ENCODE measurements at places on chromosomes 11 and 22.

DNA sequence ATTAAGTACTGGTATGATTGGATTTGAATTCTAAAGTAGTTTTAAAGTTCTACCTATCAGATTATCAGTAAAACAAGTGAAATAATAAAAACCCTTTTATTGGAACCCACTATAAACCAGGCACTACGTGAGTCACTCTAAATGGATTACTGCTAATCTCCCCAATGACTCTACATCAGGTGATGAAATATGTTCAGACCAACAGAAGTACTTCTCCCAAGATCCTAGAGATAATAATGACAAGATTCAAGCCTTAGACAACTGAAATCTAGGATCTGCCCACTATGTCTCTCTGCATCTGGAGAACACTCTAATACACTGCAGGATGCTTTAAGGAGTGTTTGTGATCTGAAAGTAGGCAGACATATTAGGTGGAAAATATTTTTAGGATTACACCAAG, 652.1 kb upstream of the CHORDC1 start:
- DNase-seq: no peak

- DNase-seq: peak; percentile 42
Measured at GRCh38 chr11:48055292-48056132, 75.2 kb downstream of the PTPRJ start.

GRCh38 chr11:67136156-67136555, 17.1 kb downstream of the KDM2A start:
- no peak for DNase-seq

DNA sequence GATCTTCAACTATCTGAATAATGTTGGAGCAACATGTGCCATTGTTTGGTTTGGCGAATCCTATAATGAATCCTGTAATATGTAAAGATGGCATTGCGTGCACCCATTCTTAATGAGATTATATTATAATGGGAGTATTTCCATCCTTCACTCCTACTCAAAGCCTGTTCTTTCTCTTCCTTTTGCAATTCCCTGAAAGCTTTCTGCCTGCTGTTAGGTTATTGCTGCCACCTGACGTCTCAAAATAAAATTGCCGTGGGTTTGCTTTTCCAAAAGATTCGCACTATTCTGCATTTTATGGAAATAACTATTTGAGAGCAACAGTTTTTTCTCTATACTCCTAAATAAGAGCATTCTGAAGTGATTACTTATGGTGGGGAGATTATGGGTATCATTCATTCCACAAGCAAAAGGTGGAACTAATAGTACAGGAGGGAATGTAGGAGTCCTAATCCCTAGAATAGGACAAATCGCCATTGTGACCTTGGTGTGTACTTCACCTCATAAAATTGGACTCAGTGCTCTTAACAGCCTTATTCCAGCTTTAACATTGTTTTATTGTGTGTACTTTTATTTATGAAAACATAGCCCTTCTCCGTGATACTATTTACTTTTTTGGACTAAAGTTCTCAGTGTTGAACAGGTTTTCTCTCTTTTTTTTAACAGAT, 69.6 kb upstream of the ALKBH3 start:
- no peak for DNase-seq

DNA sequence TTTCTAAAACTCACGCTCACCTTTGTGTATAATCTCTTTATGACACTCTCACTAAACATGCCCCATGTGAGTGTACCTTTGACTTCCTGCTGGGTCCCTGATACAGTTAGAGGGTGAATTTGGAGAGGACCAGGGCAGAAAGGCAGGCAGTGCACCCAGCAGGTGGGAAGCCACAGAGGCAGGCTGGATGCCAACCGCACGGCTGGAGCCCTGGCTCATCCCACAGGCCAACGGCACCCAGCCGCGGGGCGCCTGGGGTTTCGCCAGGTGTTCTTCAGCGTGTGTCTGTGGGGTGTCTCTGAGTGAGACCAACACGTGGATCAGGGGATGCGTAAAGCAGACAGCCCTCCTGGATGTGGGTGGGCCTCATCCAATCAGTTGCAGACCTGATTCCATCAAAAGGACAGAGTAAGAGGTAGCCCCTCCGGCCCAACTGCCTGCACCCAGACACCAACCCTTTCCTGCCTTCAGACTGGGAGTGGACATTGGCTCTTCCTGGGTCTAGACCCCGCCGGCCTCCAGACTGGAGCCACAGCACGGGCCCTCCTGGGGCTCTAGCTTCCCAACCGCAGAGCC, 51.6 kb downstream of the DHCR7 start:
- no peak for DNase-seq

DNA sequence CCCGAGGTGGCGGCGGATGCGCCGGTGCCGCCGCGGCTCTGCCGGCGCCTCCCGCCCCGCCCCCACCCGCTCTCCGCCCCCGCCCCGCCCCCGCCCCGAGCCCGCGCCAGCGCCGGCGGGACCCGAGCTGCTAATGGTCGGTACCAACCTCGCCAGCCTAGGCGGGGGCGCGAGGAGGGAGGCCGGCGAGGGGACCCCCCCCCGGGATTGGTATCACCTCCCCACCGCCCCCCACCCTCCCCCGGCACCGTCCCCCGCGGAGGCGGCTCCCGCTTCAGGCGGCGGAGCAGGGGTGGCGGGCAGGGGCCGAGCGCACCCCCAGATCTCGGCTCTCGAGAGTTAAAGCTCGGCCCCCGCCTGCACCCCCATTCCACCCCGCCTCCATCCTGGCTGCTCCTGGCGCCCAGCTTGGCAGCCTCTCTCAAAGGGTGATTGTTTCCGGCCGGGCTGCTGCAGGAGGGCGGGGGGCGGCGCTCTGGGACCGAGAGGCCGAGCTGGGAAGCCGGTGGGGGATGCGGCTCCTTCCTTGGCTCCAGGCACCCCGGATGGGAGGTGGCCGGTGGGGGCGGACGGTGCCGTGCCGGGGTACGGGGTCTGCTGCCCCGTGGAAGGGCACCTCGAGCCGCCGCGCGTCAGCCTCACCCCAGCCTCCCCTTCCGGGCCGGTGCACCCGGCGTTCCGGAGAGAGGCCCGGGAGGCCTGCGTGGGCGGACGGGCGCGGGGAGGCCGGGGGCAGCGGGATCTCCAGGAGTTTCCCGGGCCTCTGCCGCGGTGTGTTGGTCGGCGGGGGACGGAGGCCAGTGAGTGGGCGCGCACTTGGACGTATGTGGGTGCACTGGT, at the start of gene B3GAT1:
TSS of gene B3GAT1 (minus strand) at position 40 of the 840 bp plus-strand sequence. CDS start 24,583 bp downstream, outside the sequence.
- no peak for DNase-seq

GRCh38 chr11:65291613-65292012, 23.1 kb upstream of the CDC42EP2 start:
- DNase-seq: no peak

GRCh38 chr11:109864151-109864661, 229.0 kb upstream of the ZC3H12C start:
- DNase-seq: peak; percentile 16

GRCh38 chr22:30557243-30557642, 10.7 kb upstream of the SEC14L6 start:
- no peak for DNase-seq

GRCh38 chr11:68145120-68145866, 24.1 kb upstream of the CHKA start:
- DNase-seq: no peak

DNA sequence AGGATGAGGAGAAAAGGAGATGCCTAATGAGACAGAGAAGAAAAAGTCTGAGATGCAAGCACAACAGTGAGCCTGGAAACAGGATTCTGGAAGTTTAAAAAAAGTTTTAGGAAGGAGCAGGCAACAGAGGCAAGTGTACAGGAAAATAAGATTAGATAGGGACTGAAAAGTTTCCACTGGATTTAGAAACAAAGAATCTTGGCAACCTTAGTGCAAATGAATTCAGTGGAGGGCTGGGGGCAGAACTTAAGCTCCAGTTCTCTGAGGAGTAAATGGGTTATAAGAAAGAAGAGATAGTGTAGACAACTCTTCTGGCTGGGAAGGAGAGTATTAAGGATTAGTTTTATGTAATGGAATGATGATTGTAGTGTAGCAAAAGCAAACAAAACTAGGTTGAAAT, 628.8 kb upstream of the CCDC90B start:
- DNase-seq: no peak

GRCh38 chr11:105000797-105001196, 22.2 kb downstream of the CASP5 start:
- DNase-seq: peak; percentile 15

GRCh38 chr11:123799438-123799837, 6.7 kb downstream of the OR6M1 start:
- no peak for DNase-seq

GRCh38 chr11:111777094-111778046, 11.2 kb upstream of the PPP2R1B start:
- no peak for DNase-seq

GRCh38 chr22:17303840-17304779, 65.2 kb upstream of the CECR2 start:
- DNase-seq: peak; percentile 50

GRCh38 chr11:13229136-13229535, 48.5 kb upstream of the BMAL1 start:
- DNase-seq: no peak

DNA sequence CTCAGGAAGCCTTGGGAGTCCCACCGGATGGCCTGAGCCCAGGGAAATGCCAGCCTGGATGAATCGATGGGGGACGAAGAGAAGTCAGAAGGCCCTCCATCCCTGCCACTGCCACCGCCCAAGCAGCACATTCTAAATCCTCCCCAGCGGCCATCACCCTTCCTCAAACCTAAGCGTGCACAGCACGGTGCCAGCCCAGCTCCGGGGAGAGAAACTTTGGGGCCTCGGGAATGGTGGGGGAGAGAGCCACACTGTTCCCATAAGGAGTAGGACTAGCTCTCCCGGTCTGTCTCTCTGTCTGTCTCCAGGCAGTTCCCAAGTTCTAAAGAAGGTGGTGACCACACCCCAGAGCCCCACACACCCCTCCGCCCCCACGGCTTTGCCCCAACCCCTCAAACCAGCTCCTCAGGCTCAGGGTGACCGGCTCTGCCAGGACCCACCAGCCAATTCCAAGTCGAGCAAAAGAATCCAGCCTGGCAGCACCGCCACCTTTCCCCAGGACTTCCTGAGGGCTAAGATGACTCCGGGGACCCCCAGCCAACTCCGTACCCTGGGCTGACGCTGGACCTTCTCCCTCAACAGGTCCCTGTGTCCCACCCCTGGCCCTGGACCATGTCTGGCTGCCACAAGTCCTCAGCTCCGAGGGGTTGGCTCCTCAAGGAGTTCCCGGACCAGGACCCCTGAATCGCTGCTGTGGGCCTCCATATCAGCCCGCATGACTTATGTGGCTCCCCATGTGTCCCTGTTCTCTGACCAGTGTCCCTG, 2.7 kb downstream of the AHNAK start:
- DNase-seq: no peak

GRCh38 chr22:46462726-46463371, 74.6 kb downstream of the CELSR1 start:
- no peak for DNase-seq

GRCh38 chr22:29470159-29470855, 9.7 kb upstream of the NEFH start:
- peak; percentile 56 for DNase-seq

DNA sequence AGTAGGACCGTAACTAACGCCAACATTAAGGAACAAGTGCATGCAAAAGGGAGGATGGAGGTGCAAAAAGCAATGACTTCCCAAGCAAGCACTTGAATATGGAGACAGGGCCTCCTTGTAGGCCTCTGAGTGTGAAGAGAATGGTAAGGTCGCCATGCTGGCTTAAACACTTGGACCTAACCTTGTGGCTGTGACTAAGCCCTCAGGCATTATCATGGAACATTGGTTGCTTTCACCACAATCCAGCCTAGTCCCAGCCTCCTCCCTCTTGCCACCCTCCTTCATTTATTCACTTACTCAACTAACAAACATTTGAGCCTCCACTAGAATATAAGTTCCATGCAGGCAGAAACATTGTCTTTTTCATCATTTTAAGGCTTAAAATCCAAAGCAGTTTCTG, 11.9 kb upstream of the SYTL2 start:
- no peak for DNase-seq

DNA sequence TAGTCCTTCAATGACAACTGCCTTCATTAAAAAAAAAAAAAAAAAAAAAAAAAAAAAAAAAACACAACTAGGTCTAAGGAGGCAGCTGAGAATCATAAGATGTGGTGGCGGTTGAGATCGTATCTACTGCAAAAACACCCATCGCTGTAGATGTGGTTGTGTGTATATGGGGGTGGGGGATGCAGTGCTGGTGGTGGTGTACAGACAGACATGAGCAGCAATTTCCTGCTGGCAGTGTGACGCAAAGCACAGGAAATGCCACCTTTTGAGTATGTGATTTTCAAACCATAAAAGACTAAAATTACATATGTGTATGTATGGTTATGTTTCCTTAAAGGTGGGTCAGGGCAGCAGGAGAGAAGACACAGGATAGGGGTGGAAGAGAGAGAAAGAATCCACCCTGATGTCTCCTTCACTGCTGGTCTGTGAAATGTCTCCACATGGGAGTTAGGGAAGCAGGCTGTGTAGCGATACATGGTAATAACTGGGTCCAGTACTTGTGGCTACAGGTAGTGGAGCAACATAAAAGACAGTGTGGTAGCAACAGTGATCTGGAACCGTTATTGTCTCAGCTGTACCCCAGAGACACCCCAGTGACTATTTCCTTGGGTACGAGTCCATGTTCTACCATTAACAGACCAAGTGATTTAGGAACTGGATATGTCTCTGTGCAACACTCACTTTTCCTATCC, 57.9 kb downstream of the SYTL2 start:
- peak; percentile 80 for DNase-seq

- peak; percentile 71 for DNase-seq
Measured at GRCh38 chr22:37643225-37643847, 3.9 kb downstream of the SH3BP1 start.

DNA sequence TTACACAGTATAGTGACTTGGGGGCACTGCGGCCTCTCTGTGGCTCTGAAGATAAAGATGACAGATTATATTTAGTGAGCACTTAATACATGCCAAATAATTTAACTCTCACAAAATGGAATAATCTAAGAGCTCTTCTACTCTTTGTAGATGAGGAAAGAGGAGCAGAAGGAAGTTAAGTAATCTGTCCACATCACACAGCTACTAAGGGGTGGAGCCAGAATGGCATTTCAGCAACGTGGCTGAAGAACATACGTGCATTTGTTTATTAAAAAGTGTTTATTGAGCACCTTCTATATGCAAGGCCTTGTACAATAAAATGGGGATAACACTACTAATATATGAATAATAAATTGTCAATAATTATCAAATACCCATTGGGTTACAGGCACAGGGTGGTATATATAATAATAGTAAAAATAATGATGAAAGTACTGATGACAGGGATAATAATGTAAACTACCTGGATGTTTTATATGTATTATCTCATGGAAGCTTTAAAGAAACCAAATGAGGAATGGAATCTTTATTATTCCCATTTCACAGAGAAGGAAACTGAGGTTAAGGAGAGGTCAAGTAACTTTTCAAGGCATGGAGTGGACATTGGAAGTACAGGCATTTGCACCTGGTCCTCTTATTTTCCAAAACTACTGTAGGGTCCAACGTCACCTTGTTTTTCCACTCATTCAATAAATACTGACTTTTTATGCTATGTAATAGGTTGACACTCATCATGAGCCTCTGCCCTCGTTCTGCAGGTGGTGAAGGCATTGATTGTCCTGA, 38.0 kb upstream of the IL17RA start:
- DNase-seq: no peak

Measured in stimulated activated CD8-positive, alpha-beta memory T cell treated with anti-CD3 and anti-CD28 coated beads, Interleukin-15, amount 100 ng/mL, for 48 hours (primary cell).